ENCODE measurements at places on chromosomes 2 and 18.

GRCh38 chr2:65026704-65027464, 29.3 kb upstream of the CEP68 start:
- DNase-seq: no peak

- no peak for DNase-seq
These were observed at the start of gene DPP10 for GRCh38 chr2:114442510-114442909. Gene DPP10, plus strand, starts transcription at chr2:114442641.

GRCh38 chr2:37602040-37602439, 69.4 kb downstream of the CDC42EP3 start:
- no peak for DNase-seq

DNA sequence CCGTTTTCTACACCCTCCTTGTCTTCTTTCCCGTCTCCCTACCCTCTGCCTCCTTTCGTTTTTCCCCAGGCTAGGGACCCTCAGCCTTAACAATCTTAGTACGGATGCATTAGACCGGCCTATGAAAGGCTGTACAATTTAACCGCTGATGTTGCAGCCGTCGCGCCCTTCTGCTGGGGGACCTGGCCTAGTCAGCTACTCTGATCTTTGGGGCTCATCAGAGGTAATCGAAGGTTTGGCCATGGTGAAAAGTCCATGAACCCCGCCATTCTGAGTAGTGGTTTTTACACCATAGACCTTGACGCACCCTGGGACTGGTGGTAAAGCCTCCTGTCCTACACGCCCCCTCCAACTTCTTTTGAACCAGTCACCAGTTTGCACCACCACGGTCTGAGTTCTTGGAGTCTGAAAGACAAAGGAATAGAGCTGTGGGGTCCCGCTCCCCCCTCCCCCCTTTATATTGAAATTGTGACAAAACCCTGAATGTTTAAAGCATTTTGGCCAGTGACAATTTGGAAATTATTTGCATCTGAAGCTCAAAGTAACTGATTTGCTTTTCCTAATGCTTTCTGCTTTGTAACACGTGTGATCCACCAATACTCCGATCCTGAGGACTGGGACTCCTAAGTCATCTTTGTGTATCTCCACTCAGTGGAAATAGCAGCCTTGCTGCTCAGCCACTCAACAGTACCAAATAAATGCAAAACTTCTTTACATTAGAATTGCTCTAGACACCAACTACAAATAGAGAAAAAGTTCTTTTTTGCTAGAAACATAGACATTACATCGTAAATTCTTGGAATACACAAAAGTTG, 642 bp upstream of the SRSF7 start:
- DNase-seq: no peak

- no peak for DNase-seq
These were observed 767.0 kb downstream of the SLC4A3 start for GRCh38 chr2:220394433-220394832.

DNA sequence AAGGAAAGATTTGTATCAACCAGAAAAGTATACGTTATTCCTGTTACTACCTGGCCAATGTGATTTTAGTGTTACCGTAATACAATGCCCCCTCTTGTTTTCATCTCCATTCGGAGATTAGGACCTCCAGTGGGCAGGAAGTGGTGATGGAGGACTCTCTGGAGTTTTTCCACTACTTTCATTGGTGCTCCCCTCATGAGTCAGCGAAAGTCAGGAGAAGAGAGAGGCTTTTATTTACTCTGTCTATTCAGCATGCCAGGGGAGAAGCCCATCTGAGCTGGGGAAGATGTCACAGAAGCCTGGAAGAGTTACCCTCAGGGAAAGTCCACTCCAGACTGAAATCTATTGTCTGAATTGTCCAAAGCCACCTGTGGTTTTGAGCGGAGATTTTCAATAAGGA, 88.2 kb upstream of the THUMPD2 start:
- DNase-seq: no peak

GRCh38 chr2:212547716-212548454, 9.3 kb upstream of the ERBB4 start:
- no peak for DNase-seq

DNA sequence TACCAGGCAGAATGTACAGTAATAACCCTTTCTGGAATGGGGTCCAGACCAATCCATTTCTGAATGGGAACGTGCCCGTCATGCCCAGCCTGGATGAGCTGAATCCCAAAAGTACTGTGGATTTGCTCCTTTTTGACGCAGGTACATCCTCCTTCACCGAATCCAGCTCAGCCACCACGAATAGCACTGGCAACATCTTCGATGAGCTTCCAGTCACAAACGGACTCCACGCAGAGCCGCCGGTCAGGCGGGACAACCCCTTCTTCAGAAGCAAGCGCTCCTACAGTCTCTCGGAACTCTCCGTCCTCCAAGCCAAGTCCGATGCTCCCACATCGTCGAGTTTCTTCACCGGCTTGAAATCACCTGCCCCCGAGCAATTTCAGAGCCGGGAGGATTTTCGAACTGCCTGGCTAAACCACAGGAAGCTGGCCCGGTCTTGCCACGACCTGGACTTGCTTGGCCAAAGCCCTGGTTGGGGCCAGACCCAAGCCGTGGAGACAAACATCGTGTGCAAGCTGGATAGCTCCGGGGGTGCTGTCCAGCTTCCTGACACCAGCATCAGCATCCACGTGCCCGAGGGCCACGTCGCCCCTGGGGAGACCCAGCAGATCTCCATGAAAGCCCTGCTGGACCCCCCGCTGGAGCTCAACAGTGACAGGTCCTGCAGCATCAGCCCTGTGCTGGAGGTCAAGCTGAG, 89.6 kb downstream of the SH3BP4 start:
- DNase-seq: no peak

DNA sequence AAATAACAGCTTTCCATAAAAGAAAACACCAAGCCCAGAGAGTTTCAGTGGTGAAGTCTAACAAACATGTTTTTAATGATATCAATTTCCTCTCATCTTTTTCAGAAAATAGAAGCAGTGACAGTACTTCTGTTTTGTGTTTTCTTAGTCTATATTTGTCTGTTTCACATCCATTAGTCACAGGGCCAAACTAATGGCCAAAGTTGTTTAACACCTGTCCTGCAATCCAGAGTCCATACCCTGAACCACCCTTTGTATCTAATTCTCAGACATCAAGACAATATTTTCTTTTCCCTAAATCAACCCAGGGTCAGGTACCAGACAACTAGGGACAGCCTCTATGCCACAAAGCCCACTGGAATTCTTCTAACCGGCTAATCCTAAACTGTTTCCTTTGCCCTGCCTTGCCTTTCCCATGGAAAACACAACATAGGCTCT, 25.9 kb downstream of the TMSB10 start:
- no peak for DNase-seq

DNA sequence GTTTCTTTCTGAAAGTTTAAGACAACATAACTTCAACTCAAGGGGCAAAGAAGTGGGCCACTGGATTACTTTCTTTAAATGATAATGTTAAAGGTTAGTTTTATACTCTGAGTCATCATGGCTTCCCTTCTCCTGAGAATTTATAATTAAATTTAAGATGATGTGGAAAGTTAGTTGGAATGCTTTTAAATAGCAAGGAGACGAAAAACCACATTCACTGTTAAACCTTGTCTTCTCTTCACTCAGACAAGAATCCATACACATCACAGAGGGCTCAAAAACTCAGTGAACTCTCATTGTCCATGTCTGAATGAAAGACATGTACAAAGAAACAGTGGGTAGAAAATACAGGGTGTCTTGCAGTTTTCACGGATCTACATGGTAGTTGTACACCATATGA, 65.6 kb downstream of the COL5A2 start:
- no peak for DNase-seq

- DNase-seq: no peak
These were observed 57.1 kb downstream of the OXER1 start for GRCh38 chr2:42706836-42707235.

- no peak for DNase-seq
These were observed 24.6 kb downstream of the PRKCE start for GRCh38 chr2:45676088-45676487.

- no peak for DNase-seq
These were observed 17.2 kb downstream of the REV1 start for GRCh38 chr2:99472600-99472960.

GRCh38 chr2:165594231-165594934, 124.9 kb downstream of the CSRNP3 start:
- DNase-seq: no peak

DNA sequence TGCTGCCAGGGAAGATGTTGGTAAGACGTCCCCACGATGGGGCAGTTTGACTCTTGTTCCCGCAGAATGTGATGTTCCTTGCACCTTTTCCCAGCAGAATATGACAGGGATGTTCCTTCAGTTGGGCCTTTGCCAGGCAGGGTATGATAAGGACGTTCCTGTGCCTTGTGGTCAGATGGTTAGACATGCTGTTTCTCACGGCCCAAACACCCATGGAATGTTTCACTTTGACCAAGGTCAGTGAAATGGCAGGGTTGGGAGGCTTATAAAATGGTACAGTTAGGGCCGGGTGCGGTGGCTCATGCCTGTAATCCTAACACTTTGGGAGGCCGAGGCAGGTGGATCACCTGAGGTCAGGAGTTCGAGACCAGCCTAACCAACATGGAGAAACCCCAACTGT, 40.3 kb upstream of the YPEL5 start:
- no peak for DNase-seq

GRCh38 chr2:11835403-11835802, 89.0 kb downstream of the LPIN1 start:
- no peak for DNase-seq

GRCh38 chr2:201644001-201644400, 698 bp upstream of the TMEM237 start:
- no peak for DNase-seq

- no peak for DNase-seq
These were observed 14.9 kb downstream of the L3MBTL4 start for GRCh38 chr18:6399776-6400175.

GRCh38 chr2:43225788-43226557, 433 bp downstream of the ZFP36L2 start:
- DNase-seq: no peak

GRCh38 chr2:120787822-120788700, 52.4 kb downstream of the GLI2 start:
- no peak for DNase-seq

DNA sequence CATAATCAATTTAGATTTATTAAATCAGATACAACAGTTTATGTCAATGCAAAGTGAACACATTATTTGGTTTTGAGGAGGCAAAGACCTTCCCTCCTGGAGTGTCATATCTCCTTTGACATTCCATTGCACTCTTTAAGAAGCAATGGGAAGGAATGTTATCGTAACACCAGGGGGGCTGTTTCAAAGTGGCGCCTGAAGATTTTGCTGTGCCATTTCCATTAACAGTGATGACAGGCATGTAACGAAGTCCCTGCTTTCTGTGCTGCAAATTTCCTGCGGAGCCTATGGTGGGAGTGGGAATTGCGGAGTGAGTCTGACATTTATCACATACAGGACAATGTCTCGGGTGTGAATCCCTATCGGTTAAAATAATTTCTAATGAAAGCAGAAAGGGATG, 499.6 kb upstream of the RAB6C start:
- DNase-seq: no peak

DNA sequence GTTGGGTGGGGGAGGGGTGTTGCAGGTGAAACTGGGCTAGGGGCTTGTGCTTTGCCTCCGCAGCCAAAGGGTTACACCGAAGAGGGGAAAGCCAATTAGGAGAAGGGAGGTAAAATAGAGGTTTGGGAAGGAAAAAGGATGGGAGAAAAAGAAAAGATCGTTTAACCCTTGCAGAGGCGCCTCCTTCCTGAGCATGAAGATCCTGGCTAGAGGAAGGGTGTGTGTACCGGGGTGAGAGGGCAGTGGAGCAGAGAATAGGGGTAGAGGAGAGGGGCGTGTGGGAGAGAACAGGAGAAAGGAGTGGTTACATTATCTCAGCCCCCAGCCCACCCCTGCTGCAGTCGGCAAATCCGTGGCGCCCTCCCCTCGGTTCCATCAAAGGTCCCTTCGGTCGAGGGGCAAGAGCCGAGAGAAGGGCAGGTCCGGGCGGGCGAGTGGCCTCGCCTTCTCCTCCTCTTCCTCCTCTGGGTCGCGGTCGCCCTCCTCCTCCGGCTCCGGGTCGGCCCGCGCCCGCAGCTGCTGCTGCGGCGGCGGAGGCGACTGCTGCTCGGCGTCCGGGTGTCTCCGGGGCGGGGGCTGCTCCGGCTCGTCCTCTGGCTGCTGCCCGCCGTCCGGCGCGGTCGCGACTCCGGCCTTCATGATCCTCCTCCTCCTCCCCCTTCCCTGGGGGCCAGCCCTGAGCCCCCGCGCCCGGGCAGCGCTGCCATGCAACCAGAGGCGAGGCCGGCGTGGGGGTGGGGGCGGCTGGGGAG, 1.1 kb downstream of the MARCHF4 start:
- peak; percentile 18 for DNase-seq

DNA sequence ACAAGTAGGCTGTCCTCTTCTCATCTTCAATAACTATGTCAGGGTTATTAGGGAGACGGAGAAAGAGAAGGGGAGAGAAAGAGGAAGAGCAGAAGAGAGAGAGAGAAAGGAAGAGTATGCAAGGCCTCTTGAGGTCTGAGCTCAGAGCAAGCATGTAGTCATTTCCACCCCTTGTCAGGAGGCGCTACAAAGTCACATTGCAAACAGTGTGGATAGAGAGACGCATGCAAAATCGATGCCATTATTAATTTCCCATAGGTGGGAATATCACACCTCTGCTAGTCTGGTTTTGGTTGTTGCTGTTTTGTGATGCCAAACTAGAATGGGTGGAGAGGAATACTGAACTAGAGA, 24.2 kb upstream of the SERPINE2 start:
- no peak for DNase-seq

- no peak for DNase-seq
These were observed 26.1 kb downstream of the MPHOSPH10 start for GRCh38 chr2:71156573-71156972.

GRCh38 chr2:58769111-58769863, 528.2 kb upstream of the FANCL start:
- DNase-seq: no peak
